GM03348 (cell line): ENCODE measurements at places on chromosomes 16 and 17.

GRCh38 chr17:30922235-30923030 lies 688 bp downstream of the ADAP2 start:
- DNase-seq, result peak; percentile 53

GRCh38 chr16:11251525-11252481 lies 4.2 kb downstream of the SOCS1 start:
- no peak for DNase-seq

DNA sequence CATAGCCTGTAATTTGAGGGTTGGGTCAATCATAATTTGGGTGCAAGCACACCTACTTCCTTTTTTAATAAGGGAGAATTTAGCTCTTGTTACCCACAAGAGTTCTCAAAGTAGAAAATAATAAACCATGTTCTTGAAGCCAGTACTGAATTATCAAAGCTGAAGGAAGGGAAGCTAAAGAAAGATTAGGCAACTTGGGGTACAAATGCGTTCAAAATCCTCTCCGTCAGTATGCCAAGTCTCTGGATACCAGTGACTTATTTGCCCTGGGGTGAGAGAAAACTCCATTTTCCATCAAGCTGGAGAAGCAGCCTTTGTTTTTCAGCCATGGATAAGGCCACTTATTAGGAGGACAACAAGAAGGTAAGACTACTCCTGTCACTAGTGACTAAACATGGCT lies 23.5 kb upstream of the DHRS13 start:
- no peak for DNase-seq

- DNase-seq, result no peak
These were observed 194.6 kb upstream of the SDK2 start for GRCh38 chr17:73838815-73839214.

- DNase-seq, result no peak
These were observed 22.7 kb downstream of the LIG3 start for GRCh38 chr17:35002876-35003551.

DNA sequence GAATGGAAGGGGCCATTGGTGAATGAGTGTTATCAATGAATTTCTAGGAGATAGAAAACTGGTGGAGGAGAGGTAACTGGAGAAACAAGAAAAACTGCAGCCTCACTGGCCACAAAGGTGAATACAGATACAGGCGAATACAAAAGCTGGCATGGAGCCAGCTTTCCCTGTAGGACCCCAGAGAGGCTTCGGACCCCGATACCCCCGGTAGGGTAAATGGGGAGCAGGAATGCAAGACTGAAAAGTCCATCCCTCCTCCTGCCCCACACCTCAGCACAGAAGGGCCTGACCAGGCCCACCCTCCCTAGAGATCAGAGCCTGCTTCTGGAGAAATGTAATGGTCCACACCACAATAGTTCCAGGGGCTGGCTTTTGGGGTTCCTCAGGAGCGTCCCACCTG lies 4.9 kb upstream of the MYLK3 start:
- no peak for DNase-seq

DNA sequence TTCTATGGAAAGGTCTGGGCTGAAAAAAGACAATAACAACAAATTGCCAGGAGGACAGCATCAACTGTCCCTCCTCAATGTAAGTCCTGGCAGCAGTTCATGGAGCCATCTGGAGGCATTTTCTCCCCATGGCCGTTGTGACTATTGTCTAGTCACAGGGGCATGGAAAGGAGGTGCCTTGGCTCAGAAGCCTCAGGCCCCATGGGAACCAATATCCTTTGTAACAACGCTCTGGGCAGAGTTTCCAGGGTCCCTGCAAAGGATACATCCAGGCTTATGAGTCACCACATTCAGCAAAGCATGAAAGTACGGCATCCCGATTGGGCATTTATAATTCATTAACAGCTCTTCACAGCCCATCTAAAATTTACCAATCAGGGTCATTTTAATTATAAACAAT lies 85.2 kb downstream of the GLG1 start:
- DNase-seq, result peak; percentile 45

DNA sequence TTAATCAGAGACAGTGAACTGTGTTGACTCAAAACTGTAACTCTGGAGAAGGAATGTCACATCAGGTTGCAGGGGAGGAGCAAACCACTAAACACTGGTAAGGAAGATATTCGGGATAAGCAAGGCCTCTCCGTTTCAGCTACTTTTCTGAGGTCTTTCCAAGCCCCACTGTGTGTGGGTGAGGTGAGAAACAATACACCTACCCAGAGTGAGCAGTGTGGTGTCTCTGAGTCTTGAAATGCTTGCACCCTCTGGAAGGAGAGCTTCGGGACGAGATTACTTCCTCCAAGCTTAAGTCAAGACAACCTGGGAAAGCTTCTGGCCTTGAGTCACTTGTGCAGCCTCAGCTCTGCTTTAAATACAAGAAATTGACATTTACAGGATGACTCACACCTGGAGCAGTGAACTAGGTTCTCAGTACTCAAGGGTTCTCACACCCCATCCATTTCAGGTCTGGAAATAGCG lies 2.5 kb upstream of the MAP3K14 start:
- DNase-seq, result no peak

GRCh38 chr17:80442764-80443163 lies 27.8 kb downstream of the ENDOV start:
- no peak for DNase-seq

- peak; percentile 45 for DNase-seq
These were observed 102.8 kb downstream of the XYLT1 start for GRCh38 chr16:17367923-17368322.
